ENCODE measurements at places on chromosomes 3 and 15.
A peak's percentile ranks its signal among the peaks of the same experiment; 100 is the strongest.

GRCh38 chr3:156553705-156554356 is 1.1 kb downstream of the SSR3 start:
- DNase-seq: no peak

DNA sequence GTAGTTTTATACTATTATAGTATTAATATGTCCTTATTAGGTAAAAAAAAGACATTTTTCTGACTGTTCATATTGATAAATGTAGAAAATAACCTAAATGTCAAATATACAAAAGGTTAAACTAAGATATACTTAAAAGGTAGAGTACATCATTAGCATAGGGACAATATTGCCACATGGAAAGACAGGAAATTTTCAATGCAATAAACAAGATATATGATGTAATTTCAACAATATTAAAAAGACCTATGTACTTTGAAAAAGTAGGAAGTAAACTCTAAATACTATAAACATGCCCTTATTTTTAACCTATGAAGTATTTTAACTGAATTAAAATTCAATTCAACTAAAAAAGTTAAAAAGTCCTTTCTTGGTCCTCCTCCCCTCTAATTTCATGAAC is 1.9 kb downstream of the SPG11 start:
- DNase-seq: no peak

DNA sequence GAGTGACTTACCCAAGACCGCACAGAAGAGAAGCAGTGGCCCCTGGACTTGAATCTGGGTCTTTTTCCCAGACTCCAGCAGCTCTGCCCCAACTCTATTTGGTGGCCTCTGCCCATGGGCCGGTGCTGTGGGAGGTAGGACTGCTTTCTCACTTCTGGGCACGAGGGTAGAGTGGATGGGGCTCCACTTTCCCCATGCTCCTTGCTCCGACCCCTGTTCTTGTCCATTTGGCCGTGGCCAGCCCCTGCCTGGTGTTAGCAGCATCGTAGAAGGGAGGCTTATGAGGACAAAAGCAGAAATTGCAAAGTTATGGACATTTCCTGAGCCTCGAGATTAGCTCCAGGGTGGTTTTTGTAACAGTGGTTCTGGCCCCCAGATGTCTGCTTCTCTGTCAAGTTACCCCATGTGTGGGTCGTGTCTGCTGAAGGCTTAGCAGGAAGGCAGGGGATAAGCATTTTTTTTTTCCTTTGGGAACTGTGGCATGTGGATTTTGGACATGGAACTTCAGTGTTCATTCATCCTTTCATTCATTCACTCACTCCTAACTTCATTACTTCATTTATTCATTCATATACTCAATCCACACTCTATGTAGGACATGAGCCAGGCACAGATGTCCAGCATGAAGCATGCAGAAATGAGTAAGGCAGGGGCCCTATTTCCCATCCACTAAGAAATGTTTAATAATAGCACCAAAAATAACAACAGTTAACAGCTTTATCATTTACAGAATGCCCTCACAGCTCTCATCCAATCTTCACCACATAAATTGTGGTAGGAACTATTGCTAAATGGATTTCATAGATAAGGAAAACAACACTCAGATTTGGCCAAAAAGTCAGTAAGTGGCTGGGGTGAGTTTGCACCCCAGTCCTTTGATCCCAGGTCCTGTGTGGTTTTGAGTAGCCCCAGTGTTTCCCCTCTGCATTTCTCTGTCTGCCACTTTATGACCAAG is 180.5 kb downstream of the OPA1 start:
- no peak for DNase-seq

GRCh38 chr3:184633237-184633579 is 71.6 kb downstream of the EPHB3 start:
- DNase-seq: no peak

- no peak for DNase-seq
These were observed 696.5 kb upstream of the BCHE start for GRCh38 chr3:166533740-166534139.

DNA sequence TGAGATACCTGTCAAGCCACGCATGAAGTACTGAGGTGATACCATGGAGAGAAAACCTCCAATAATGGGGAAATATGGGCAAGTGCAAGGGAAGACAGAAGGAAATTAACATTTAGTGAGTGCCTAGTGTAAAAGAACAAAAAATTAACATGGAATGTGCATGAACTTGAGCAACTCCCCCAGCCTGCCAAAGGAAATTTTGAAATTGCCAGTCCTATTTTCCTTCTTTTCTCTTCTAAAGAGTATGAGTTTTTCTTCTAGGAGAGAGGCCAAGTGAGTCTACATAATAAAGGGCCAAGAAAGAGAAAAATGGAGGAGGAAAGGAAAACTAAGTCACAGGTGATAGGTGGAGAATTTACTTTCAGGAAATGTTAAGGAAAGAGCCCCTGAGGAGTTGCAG is 602.4 kb upstream of the MDFIC2 start:
- no peak for DNase-seq

- DNase-seq: peak; percentile 54
These were observed 1.2 kb downstream of the KLF13 start for GRCh38 chr15:31327669-31328427.

DNA sequence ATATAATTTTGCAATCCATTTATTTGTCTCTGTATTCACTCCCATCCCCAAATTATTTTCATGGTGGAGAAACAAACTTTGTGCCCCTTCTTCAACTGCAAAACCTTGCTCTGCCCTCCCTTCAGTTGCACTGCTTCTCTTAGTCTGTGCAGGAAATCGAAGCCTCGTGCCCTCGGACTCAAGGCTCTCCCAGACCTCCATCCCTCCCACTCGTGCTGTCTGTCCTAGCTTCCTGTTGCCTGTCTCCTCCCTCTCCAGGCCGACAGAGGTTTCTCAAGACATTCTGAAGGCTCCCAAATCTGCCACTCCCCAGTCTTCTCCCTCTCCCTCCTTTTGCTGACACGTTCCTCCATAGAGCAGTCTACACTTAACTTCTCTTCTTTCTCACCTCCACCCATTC is 177.6 kb downstream of the PDZRN3 start:
- DNase-seq: no peak

DNA sequence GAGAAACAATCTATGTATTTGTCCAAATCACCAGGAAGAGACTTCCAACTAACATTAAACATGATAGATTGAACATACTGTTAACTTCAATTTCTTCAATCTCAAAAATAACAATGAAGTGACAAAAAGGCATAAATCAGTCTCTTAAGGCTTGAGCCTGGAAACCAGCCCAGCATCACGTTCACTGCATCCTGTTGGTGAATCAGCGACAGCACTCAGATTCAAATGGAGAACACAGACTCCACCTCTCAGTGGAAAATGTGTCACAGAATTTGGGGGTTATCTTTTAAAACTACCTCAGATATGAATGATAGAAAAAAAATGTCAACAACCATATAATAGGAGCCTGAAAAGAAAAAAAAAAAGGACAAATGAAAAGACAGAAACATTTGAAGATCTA is 212.0 kb downstream of the MINAR1 start:
- no peak for DNase-seq

DNA sequence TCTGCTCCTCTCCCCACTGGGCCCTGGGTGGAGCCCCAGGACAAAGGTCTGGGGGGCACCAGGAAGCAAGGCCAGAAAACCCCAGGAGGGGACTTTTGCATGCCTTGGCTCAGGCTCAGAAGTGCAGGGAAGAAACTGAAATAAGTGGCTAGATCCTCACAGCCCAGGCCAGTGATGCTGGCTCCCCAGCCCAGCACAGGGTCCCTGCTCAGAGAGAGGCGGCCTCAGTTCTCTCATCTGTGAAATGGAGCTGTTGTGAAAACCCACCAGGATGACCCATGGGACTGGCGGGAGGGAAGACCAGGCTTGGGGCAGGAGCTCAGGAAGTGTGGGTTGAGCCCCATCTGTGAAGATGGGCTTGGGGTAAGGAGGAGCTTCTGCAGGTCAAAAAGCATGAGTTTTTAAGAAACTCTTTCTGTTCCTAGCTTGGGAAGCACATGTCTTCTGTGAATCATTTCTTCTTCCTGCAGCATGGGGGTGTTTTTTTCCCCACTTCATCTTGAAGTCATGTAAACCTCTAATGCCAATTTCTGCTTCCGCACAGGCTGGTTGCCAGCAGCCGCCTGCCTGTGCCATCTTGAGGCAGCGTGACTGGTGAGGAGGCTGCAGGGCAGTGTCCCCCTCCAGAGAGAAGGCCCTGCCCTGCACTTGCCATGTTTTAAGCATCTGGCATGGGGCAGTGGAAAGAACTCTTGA is 118.6 kb downstream of the SMAD6 start:
- DNase-seq: no peak

DNA sequence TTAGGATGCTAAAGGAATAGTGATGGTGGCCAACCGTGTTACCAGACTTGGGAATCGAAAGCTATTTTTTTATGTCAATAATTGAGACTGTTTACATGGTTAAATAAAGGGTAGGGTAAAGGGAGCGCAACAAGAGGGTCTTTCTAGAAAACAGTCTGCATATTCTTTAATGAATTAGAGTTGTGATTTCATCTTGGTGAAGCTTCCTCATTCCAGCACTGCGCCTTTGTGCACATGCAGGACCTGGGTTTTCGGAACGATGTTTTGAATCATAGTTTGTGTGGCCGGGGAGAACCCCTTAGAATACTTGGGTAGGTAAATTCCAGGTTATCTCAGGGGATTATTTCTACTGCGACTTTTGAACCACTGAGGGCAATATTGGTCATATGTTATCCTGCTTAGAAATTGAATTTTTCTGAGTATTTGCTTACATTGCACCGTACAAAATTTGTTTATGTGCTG is 1.3 kb downstream of the PIK3CA start:
- DNase-seq: peak; percentile 17

DNA sequence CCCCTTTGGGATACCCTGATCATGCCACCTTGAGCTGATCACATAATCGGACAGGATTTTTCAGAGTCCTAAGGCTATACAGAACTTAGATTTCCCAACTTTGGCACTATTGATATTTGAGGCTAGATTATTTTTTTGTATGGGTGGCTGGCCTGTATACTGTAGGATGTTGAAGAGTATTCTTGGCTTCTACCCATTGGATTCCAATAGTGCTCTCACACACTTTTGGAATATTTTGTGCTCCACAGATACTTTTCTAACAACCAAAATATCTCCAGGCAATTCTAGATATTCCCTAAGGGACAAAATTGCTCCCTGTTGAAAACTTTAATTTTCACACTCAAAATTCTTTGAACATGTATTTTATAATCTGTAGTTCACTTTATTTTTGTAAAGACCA is 125.1 kb downstream of the ABI3BP start:
- no peak for DNase-seq

DNA sequence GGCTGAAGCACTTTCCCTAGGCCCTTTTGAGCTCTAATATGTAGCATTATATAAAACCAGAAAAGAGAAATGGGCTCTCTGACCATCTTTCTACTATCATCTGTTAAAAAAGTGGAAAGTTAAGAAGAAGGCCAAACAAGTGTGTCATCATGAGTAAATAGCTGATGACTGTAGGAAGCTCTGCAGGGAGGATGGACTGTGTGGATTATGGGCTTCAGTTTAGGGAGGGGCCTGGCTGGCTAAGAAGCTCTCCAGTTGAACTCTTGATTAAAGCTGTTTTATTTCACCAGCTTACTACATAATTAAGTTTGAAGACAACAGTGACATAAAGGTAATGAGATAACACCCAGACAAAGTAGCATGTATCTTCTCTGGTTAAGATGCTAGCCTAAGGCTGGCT is 30.6 kb downstream of the INTS14 start:
- no peak for DNase-seq

GRCh38 chr3:50274371-50275104 is 4.3 kb upstream of the LSMEM2 start:
- peak; percentile 75 for DNase-seq

DNA sequence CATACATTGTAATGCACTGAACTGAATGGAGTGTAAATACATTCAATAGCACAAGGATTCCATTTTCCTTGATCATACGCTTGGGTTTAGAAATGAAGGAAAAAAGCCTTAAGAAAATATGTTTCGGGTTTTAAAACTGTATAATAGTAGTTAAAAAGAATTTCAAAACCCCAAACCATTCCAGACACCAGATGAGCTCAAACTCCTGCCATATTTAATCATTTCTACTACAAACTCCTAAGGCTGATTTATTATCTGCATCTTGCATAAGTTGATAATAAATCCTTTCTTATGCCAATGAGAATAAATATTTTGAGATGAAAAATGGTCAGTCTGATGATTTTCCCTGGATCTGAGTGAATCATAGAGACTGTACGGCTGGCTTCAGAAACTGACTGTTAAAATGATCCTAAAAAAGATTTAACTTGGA is 51.0 kb downstream of the NR1D2 start:
- DNase-seq: no peak

- DNase-seq: peak; percentile 77
These were observed 6.3 kb downstream of the RPP25 start for GRCh38 chr15:74950078-74950908.

DNA sequence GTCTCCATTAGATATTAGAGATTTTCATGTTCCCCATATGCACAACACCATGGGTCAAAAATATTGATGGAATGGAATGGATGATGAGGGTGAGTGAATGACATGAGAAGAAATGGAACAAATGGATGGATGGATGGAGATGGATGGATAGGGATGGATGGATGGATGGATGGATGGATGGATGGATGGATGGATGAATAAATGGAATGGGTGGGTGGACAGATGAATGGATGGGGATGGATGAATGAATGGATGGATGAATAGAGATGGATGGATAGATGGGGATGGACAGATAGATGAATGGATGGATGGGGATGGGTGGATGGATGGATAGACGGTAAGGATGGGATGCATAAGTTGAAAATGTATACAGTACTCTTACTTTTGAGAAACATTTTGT is 18.6 kb downstream of the CFAP92 start:
- DNase-seq: no peak

- DNase-seq: no peak
These were observed 33.8 kb upstream of the GYG1 start for GRCh38 chr3:148957586-148957985.

- DNase-seq: no peak
These were observed 7.7 kb downstream of the IGDCC4 start for GRCh38 chr15:65414841-65415621.

DNA sequence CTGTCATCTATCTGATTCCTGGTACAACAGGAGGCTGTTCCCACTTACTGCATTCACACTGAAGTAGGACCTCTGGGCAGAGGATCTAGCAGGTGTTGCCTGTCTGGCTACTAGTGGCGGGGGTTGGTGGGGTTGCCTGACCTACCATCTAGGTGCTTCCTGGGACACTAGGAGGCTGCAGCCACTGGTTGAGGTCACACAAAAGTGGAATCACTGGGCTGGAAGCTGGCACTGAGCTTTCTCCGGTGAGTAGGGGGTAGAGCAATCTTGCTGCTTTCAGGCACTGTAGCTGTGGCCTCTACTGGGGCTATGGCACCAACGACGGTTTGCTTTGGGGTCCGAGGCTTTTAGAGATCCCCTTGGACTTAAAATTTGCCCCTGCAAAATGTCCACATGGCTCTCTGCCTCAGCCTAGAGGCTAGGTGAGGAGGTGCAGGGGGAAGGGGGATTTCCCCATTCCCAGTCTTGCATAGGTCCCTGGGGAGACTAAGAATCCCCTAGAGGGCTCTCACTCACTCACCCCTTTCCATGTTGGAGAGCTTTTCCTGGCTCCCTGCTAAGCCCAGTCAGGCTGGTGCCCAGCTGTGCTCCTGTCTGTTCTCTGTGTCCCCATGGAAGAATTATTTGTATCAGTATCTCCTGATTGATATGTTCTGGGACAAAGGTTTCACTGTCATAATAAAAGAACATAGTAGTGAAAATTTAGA is 397.7 kb upstream of the EPHA6 start:
- DNase-seq: no peak

All from stimulated activated CD4-positive, alpha-beta T cell treated with anti-CD3 and anti-CD28 coated beads, Interleukin-2, amount 100 ng/mL, for 48 hours (primary cell).